ENCODE measurements at places on chromosomes 1 and 21. TPM values are rescaled to one million over a fixed set of nuclear protein-coding genes. Genes with fewer than 3 reads are reported as not detected.

The SUSD4 gene
- polyA plus RNA-seq = 0.16 TPM

The TENT5C gene
- polyA plus RNA-seq = 2.9 TPM

The PPP1R15B gene
- polyA plus RNA-seq = 27.2 TPM

The IGSF3 gene
- polyA plus RNA-seq = 7.9 TPM

The TRIM67 gene
- 0.60 TPM for polyA plus RNA-seq

The TTC34 gene
- polyA plus RNA-seq = 0.09 TPM

The MASP2 gene
- 0.11 TPM for polyA plus RNA-seq

The PAPPA2 gene
- polyA plus RNA-seq = 0.15 TPM

The OR14K1 gene
- not detected for polyA plus RNA-seq

The CLDN14 gene
- polyA plus RNA-seq = not detected

The MSH4 gene
- 0.12 TPM for polyA plus RNA-seq

The FBXO42 gene
- 15.4 TPM for polyA plus RNA-seq

Measured in K562 (cell line).